DMS153 (cell line): ENCODE measurements at places on chromosomes 7 and 10.

DNA sequence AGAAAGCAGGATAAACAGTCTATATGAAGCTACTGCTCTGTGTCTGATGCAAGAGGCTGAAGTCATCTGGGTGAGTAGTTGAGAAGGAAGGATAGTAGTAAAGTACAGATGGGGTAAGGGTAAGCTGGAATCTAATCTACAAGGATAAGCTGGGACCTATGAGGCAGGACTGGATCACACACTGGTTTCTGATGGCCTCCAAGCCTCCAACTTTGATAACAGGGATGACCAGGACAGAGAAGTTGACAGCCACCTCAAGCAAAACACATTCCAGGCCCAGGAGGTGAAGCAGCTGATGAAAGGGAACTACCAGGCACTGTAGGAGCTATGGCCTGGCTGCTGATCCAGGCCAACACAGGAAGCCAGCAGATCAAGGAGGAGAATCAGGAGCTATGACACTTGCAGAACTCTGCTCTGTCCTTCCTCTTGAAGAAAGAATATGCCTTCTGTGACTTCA is 278.1 kb upstream of the TMEM229A start:
- no peak for DNase-seq

DNA sequence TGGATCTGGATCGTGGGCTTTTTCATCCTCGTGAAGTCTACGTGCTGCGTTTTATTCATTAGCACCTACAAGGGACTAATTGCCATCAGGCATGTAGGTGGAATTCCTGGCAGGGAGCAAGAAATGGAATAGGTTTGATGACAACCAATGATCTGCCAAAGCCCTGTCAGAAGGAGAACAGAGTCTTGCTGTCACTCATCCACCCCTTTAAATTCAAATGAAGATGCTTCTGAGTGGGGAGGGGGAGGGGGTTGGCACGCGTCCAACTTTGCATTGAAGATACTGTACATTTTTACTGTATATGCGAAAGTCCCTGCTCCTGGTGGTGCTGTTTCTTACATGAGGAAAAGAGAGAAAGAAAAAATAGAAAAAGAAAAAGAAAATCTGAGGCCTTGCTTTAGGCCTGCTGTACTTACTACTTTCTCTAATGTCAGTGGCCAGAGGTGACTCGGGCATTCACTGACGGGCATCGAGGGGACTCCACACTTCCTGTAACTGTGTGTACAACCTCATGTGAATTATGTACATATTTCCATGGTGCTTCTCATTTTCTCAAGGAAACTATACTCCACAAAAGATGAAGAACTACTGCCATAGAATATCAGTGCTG is 569.1 kb downstream of the INHBA start:
- no peak for DNase-seq

- DNase-seq: no peak
These were observed 95.0 kb downstream of the KLF6 start for GRCh38 chr10:3689871-3690510.

GRCh38 chr7:151408839-151409666 is 785 bp downstream of the WDR86 start:
- DNase-seq: no peak

GRCh38 chr10:26854524-26854923 is 6.2 kb downstream of the ABI1 start:
- DNase-seq: no peak

DNA sequence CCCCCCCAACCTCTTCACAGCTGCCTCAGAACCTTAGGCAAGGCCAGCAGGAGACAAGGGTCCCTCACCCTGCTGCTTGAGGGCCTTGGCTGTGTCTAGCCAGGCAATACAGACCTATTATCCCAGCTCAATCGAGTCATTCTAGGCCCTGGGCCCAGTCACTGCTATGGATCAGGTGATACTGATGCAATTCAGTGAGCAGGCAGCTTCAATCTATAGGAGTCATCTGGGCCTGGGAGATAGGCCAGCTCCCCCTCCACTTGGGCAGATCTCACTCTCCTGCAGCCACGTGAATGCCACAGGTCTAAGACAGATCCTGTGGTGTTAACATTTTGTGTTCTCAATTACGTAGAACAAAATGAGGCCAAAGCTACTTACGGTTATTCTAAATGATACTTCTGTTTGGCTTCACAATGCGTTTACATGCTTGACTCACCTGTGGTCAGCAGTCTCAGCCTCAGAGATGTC is 68.0 kb upstream of the LRRC4 start:
- no peak for DNase-seq

DNA sequence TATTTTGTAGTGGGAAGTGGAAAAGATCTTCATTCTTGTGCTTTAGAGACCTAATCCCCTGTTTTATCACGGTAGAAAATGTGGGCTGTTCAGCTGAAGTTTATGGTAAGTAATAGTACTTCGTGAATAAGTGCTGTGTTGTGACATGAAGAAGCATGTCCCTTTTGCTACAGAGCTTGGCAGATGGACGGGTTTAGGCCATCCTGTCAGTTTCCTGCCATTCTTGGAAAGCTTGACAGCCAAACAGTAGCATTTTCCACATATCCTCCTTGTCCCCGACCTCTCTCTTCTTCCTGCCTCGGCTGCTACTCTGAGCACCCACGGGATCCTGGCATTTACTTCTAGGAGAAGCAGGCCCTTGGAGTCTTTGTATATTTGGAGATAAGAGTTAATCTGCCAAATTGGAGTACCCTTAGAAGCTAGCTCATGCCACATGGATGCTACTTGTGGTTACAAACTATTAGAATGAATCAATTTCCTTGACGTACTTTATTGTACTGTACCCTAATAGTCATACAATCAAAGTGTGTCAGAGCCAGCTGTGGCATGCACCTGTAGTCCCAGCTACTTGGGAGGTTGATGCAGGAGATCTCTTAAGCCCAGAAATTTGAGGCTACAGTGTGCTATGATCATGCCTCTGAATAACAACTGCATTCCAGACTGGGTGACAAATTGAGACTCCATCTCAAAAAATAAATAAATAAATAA is 39.2 kb downstream of the PNLIPRP3 start:
- no peak for DNase-seq

DNA sequence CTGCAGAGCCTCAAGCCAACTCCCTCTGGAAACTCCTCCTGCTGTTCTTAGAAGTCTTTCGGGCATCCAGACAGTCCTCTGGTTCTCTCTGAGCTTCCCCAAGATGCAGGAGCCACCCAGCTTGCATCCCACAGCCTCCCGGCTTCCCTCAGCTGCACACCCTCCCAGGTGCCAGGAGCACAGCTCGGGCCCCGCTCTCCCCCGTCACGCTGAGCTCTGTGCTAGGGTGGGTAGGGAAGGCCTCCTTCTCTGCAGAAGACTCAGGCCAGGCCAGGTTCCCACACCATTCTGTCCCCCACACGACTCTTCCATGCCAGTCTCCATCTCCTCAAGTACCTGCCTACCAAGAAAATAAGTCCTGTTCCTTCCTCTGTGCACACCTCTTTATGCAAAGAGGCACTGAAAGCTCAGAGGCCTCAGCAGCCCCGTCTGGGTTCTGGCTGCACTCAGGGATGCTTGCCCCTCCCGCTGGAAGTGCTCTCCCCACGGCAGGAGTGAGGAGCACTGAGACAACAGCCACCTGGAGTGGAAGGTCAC is 537.1 kb downstream of the PTPRN2 start:
- no peak for DNase-seq

DNA sequence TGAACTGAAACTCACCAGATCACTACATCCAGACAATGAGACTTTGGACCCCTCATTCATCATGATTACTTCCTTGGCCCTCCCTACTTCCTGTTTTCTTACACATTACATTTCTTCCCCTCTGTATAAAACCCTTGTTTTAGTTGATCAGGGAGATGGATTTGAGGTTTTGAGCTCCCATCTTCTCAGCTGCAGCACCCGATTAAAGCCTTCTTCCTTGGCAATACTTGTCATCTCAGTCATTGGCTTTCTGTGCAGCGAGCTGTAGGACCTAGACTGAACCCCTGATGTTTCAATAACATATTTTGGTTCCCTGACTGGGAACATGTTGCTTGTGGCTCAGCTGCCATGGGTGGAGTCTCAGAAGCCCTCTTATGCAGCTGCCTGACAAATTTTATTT is 33.1 kb downstream of the NOLC1 start:
- no peak for DNase-seq

DNA sequence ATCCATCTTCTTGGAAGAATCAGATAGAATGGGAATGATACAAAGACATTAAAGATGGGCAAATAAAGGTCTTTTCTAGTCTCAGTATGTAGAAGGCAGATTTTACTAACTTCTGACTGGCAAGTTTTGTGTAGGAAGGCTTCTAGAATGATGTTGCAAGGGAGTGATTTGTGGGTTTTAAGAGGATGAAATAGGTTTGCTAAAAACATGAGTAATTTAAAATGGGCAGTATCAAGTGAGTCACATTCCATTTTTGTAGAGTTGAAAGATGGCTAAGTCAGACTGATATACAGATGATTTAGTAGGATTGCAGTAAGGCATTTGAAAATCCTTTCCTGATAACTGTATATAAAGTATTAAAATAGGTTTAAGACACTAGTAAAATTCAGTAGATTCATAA is 777.4 kb downstream of the SORCS1 start:
- no peak for DNase-seq

DNA sequence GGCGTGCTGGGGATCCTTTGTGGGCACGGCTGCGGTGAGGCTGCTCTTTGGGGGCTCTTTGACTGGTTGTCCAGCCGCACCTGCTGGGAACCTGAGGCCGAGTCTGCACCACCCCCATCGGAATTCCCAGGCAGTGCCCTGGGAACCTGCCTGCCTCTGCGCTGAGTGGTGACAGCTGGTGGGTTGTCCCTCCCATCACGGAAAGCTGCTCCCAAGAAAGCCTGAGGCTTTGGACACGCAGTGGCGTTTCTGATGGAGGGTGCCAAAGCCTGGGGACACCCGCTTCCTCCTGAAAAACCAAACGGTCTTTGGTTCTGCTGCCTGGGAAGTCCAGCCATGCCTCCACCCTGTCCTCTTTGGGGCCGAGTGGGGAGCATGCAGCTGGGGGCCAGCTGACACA is 21.4 kb upstream of the SHH start:
- DNase-seq: no peak

- no peak for DNase-seq
These were observed 80.5 kb upstream of the ETV1 start for GRCh38 chr7:14069961-14070360.

DNA sequence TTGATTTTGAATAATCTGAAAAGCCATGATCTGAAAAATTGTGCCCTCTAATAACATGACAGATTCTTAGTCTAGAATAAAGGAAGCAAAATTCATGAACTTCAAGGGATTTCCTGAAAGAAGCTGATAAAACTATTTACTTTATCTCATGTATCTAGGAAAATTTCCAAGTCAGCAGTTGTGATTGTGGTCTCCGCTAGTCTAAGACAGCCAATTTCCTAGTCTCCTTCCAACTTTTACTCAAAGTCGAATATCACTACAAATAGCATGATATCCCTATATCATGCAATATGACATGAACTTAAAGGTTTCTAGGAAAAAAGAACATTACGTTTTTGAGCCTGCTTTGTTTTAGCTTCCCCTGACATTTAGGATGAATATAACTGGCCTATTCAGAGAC is 202.1 kb upstream of the GHITM start:
- DNase-seq: no peak

GRCh38 chr7:10082896-10083295 is 890.8 kb upstream of the PHF14 start:
- DNase-seq: no peak

- DNase-seq: no peak
These were observed 23.0 kb downstream of the MKI67 start for GRCh38 chr10:128103229-128103714.

GRCh38 chr10:132670546-132671227 is 115.3 kb downstream of the NKX6-2 start:
- no peak for DNase-seq

- no peak for DNase-seq
These were observed 181.3 kb downstream of the BAMBI start for GRCh38 chr10:28858646-28859045.

DNA sequence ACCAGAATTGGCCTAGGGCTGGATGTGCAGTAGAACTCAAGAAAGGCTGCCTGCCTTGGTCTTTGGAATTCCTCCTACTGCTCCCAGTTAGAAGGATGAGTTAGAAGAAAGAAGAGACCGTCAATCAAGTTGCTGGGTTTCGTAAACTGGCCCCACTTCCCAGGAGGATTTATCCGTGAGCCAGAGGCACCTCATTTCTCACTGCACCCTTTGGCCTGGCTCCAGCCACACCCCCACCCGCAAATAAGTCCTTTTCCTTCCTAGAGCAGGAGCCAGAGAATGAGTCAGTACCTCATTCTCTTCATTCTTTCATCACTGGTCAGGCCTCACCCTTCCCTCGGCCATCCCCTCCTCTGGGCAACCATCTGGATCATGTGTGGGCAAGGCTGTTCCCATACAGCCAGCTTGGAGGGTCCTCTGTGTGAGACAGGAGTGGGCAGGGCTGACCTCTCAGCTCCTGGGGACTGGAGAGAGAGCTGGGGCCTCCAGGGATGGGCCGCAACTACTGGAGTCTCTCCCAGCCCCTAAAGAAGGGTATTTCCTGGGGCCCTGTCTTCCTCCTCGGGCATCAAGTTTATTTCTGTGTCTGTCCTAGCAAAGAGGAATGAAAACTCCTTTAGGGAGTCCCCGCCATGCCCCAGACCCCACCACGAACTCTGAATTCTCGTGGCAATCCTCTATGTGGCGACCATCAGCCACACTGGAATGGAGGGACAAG is 87.2 kb upstream of the DUSP5 start:
- DNase-seq: no peak

DNA sequence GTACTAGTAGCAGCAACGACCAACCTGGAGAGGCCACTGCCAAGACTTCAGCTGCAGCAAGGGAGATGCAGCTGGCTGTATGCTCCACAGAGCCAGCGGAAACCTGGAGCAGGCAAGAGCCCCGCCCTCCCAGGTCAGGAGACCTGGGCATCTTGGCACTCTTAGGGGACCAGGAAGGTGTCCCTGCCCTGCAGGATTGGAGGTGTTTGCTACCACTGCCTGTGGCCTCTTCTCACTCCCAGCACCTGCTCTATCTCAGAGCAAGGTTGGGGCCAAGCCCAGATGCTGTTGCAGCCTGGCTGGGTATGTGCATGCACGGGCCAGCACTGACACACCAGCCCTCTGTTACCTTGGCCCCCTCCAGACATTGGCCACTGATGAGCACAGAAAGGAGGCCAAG is 1512.8 kb downstream of the REEP3 start:
- DNase-seq: no peak

- DNase-seq: no peak
These were observed 8.5 kb downstream of the CPED1 start for GRCh38 chr7:120996988-120997345.

- DNase-seq: no peak
These were observed 87.8 kb downstream of the DYNC2I1 start for GRCh38 chr7:158944195-158944594.

DNA sequence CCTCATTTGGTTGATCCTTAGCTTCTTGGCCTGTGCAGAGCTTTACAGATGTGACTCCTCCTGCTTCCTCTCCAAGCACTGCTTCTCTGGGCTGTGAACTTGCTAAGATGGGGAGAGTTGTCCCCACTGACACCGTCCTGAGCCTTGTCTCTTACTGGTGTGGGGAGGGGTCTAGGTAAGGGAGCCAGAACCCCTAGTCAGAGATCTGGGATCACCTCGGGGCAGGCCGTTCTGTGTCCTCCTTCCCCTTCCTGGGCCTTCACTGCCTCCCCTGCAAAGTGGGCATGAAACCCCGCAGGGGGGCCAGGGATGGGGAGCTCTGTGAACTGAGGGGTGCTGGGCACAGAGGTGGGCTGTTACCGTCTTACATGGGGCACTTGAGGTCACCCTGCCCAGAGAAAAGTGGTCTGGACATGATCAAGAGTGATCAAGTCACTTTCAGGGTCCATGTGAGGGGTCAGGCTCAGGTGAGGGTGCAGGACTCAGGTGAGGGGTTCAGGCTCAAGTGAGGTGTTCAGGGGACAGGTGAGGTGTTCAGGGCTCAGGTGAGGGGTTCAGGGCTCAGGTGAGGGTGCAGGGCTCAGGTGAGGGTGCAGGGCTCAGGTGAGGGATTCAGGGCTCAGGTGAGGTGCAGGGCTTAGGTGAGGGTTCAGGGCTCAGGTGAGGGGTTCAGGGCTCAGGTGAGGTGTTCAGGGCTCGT is 86.2 kb downstream of the ADCY1 start:
- DNase-seq: no peak
